ENCODE measurements at places on chromosomes 11 and 22. TPM values are rescaled to one million over a fixed set of nuclear protein-coding genes. Genes with fewer than 3 reads are reported as not detected.
A peak's percentile ranks its signal among the peaks of the same experiment; 100 is the strongest.

DNA sequence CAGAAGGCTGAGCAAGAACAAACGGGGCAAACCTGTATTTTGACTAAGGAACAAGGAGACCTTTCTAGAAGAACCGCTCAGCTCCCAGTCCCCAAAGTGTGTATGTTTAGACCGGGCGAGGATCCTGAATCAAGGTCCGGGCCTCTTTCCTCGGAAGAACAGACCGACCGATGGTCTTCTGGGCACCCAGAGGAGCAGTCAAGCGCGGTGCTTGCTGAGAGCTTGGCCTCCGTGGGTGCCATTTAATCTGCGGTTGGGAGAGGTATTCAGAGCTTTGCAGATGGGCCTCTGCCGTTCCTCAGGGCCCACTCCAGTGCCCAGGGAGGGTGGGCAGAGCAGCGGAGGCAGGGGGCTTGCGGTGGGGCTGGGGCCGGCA is 26.5 kb upstream of the ATXN10 start:
- peaks cover 49% of the 10 kb centered on the region for H3K27me3 ChIP-seq
- H3K36me3 ChIP-seq, result no peaks in the 10 kb centered on the region
- H3K4me1 ChIP-seq, result peaks cover 5% of the 10 kb centered on the region
- no peak overlapping the region for H3K27ac ChIP-seq
- H3K4me3 ChIP-seq, result no peak overlapping the region

The MS4A12 gene
- not detected for total RNA-seq

- no peaks in the 10 kb centered on the region for H3K27me3 ChIP-seq
- no peak for DNase-seq
- H3K36me3 ChIP-seq, result peaks cover 4% of the 10 kb centered on the region
- H3K27ac ChIP-seq, result no peak overlapping the region
These were observed 25.4 kb downstream of the FBLN1 start for GRCh38 chr22:45528046-45528445.

The ACTN3 gene
- 0.16 TPM for total RNA-seq

The CALCA gene
- total RNA-seq, result not detected

DNA sequence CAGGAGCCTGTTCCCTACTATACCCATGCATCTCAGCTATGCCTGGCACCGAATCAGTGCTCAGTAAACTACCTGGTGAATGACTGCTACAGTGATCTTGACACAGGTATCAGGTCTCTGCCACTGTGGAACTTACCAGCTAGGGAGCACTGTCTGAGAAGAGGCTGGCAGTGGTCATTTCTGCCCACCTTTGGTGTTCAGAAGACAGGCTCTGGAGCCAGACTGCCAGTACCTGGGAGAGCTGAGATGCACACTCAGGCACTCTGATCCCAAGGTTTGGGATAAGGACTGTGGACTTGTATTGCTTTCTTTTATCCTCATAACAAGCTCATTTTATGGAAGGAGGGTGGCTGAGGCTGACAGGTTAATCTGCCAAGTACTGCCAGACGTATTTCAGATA is 52.7 kb downstream of the SYN3 start:
- H3K27me3 ChIP-seq, result no peaks in the 10 kb centered on the region
- no peak overlapping the region for H3K4me3 ChIP-seq
- no peak overlapping the region for H3K27ac ChIP-seq
- peaks cover 14% of the 10 kb centered on the region for H3K36me3 ChIP-seq
- H3K4me1 ChIP-seq, result peaks cover 5% of the 10 kb centered on the region
- no peak for DNase-seq

The POTEH gene
- total RNA-seq, result not detected

The OR51B4 gene
- total RNA-seq, result not detected

The DRD4 gene
- total RNA-seq, result 0.63 TPM

- peaks cover 4% of the 10 kb centered on the region for H3K4me1 ChIP-seq
- H3K36me3 ChIP-seq, result no peaks in the 10 kb centered on the region
- H3K4me3 ChIP-seq, result no peak overlapping the region
- peaks cover 54% of the 10 kb centered on the region for H3K27me3 ChIP-seq
- H3K27ac ChIP-seq, result peak overlapping the region; percentile 68
- no peak for DNase-seq
These were observed 107.8 kb downstream of the FAR1 start for GRCh38 chr11:13776134-13776815.

- peaks cover 45% of the 10 kb centered on the region for H3K4me1 ChIP-seq
- H3K4me3 ChIP-seq, result peak overlapping the region; percentile 83
- peak overlapping the region; percentile 95 for H3K27ac ChIP-seq
These were observed 822 bp downstream of the MARK2 start for GRCh38 chr11:63839508-63840355.

DNA sequence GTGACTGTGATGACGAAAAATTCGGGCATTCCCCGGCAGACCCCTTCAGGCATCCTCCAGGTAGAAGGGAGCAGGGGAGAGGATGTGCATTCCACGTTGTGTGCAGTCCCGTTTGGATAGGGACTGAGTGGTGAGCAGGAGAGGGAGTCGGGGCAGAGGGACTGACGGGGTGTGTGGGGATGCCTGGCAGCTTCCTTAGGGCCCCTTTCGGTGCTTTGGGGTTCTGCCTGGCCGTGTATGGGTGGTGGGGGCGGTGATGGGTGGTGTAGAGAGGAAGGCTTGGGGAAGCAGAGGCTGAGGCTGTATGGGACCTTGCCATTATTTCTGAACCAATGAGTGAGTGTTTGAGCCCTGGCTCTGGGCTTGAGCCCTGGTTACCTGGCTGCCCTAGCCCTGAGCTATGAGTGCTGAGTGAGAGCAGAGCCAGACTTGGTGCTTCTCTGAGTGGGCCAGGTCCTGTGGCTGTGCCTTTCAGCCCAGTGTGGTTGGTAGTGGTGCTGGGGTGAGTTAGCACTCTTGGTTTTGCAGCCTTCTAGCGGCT is 914 bp downstream of the INPPL1 start:
- peak overlapping the region; percentile 96 for H3K4me3 ChIP-seq
- peaks cover 6% of the 10 kb centered on the region for H3K36me3 ChIP-seq
- no peak for DNase-seq
- H3K4me1 ChIP-seq, result peaks cover 33% of the 10 kb centered on the region
- H3K27me3 ChIP-seq, result no peaks in the 10 kb centered on the region
- H3K27ac ChIP-seq, result peak overlapping the region; percentile 94

All from neural crest cell (in vitro differentiated cells).